IPS DF 19.7 (cell line): ENCODE measurements at places on chromosomes 2 and 18.

DNA sequence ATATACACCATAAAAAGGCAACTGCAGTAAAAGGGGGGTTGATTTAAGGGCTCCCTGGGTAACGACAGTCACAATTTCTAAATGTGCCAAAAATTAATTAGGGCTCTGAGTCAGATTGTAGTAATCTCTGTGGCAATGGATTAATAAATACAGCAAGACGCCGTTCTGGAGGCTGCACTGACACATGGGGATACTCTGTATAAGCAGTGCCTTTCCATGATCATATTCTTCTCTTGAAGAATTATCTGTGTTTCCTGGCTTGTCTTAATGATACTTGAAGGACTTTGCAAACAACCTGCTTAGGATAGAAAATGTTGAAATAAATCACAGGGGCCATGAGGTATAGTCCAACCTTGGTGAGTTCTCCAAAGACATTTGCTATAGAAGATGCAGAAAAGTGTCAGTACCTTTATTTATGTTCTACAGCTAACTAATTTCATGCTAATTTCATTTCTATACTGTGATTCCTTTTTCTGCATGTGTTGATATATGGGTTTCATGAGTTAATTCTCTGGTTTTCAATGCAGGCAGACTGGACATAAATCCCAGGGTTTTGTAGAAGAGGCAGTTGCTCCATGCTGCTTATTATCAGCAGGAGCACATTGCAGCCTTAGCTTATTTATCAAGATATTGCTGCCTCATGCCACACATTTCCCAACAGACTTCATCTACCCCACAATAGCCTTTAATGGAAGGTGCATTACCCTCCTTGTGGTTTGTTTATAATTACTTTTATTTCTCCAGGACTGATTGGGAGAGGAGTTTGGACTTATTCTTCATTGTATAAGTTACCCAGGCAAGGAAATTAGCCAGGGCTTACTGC is 54.8 kb downstream of the HNMT start:
- no peak for DNase-seq

GRCh38 chr2:127606625-127607398 is 39.1 kb upstream of the GPR17 start:
- no peak for DNase-seq

DNA sequence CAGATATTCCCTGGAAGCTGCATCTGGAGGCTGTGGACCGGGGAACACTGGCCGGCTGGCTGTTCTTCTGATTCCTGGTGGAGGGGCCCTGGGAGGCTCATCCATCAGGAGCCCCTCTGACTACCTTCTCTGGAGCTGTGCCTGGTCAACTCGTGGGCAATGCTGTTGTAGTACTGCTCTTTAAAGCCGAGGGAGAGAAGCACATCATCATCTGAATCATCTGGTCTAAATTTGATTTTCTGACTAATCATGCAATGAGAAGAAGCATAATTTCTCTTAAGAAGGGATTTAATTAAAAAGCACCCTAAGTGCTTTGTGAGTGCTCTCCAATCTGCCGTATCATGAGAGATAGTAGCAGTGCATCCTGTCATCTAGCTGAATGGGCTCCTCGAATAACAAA is 229.5 kb downstream of the FHOD3 start:
- DNase-seq: no peak

GRCh38 chr18:33761363-33761762 is 183.3 kb downstream of the ASXL3 start:
- no peak for DNase-seq

DNA sequence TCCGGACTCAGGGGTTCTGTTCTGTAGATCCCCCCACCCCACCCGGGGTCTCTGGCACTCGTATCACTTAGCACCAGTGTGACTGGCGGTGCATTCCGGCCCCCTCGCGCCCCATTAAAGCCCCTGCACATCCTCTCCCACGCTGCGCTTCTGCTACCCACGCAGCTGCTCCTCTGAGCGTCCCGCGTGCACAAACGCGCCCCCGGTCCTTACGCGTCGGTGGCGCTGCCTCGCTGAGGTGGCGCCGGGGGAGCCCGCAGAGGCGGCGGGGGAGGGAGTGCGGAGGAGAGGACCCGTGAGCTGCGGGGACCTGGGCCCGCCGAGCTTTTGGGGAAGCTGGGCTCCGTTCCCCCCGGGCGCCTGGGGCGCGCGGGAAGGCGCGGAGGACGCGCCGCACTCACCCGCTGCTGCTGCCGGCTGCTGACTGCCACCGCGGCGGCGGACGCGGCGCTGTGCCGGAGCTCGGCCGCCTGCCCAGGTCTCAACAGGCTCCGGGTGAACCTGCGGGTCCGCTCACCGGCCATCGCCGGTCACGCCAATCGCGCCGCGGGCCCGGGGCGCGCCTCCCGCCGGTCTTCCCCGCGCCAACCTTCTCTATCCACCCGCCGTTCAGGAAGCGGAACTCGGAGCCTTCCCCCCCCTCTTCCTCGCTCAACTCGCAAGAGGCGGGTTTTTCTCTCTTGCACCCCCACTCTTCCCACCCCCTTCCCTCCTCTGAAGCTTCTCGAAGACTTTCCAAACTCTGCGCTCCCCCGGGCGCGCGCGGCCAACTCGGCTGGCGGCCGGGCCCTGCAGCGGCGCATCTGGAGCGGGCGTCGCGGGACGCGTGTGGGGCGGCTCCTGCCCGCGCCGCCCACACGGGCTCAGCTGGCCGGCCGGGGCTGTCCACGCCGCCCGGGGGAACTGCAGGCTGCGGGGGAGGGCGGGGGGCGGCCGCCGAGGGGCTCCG is at the start of gene DOCK10:
Gene DOCK10 (minus strand): TSS at position 618 of the 949 bp plus-strand sequence. CDS start 94 bp downstream, at position 524.
- DNase-seq: no peak

GRCh38 chr2:172921532-172922236 is 154.0 kb upstream of the MAP3K20 start:
- no peak for DNase-seq

GRCh38 chr2:148578493-148578884 is 66.1 kb upstream of the EPC2 start:
- no peak for DNase-seq

- DNase-seq: no peak
These were observed 84.6 kb downstream of the COLEC12 start for GRCh38 chr18:415617-416612.

DNA sequence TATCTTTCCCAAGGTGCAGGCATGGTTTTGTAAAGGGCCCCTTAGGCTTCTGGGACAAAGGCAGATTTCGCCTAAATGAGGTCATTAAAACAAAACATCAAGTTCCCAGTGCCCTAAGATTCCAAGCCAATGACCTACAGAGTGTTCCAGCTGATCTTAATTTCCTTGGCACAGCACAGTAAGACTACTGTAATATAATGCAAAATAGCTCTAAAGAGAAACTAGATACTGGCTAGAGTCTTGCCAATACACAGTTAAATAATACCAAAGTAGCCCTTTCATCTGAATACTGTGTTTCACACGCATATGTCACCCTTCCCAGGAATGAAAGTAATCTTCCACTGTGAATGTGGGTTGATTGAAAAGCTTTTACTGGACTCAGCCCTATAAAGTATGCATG is 14.7 kb downstream of the GRB14 start:
- no peak for DNase-seq

DNA sequence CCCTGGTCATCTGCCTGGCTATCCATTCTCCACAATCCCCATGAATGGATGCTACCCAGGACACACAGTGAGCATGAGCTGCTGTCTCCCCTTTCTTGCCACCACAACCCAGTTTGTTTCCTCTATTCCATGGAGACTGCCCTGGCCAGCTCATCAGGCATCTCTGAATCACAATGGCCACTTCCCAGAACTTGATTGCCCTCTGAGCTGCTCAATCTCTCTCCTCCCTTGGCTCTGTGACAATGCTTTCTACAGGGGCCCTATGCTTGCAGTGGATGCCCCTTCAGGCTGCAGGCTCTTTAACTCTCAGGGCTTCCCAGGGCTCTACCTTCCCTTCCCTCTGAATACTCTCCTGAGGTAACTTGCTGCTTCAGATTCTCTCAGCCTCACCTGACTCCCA is 14.4 kb upstream of the SLC4A5 start:
- DNase-seq: no peak

DNA sequence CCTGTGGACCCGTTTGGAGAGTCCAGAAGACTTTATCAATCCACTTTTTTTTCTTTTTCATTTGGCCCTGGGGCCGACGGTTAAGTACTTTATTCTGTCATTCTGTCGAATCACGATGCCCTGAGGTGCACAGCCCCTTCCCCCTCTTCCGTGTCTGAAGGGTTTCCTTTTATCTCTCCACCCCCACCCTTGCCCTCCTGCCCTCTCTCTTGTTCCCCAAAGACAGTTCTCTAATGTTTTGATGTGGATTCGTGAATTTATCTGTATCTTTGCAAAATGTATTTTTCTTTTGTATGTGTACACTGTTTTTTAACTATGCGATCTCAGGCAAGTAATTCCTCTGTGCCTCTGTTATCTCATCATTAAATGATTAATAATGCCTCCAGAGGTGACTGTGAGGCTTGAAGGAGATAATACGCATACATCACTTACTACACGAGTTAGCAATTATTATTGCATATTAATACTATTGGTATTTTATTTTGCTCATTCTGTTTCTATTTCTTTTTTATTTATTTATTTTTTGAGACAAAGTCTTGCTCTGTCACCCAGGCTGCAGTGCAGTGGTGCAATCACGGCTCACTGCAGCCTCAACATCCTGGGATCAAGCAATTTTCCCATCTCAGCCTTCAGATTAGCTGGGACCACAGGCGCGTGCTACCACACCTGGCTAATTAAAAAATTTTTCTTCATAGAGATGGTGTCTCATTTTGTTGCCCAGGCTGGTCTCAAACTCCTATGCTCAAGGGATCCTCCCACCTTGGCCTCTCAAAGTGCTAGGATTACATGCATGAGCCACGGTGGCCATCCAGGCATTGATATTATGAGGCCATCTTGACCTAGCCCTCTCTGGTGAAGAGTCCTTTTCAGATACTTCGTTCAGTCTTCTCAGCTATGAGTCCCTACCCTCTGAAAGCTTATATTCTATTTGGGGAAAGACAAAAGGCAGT is 1.4 kb upstream of the CASP8 start:
- DNase-seq: no peak

DNA sequence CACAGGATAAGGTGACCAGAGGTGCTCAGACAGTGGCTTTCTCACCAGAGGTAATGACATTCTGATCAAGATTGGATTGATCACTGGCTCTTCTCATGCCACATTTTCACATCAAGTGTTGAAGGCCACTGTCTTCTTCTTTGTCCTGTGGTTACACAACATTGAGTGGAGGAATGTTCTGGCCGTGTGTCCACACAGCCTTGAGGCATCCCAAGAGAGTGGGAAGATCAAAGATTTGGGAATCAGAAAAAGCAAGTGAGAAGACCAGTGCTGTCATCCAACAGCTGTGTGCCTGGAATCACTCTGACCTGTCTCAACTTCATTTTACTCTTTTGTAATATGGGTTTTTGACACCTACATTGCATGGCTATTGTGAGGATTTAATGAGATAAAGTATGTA is 67.4 kb downstream of the IL1R2 start:
- DNase-seq: no peak

GRCh38 chr2:88199912-88200682 is 30.0 kb downstream of the THNSL2 start:
- no peak for DNase-seq

DNA sequence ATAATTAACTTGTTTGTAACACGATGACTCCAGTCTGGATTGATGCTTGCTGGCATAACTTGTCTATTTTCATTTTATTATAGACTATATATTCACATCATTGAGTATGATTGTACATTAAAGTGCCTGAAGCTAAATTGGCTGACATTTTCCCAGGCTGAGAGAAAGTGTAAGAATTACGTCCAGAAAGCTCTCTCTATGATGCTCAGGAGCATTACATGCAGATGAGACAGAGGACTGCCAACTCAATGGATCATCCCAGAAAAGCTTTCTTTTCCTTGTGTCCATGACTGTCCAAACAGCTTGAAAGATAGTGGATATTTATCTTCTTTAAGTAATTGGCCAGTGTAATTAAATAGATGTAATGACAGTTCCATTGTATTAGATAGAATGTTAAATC is 1372.2 kb upstream of the TMEFF2 start:
- no peak for DNase-seq

DNA sequence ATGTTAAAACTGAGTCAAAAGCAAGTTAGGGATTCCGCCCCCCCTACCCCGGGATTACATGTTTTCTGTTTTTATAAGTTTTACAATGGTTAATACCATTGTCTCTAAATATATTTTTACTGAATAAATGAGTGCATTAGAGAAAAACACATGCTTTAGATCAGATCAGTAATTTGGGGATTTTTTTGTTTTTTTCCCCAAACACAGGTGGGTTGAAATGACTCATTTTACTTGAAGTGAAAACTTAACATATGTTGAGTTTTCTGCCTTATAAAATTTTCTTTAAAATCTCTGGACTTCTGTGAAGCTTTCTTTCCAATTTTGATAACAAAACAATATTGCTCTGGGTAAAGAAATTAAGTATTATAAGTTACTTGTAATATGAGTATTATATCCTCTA is 114.4 kb downstream of the AGPS start:
- DNase-seq: no peak

GRCh38 chr2:45723857-45724256 is 72.4 kb downstream of the PRKCE start:
- DNase-seq: no peak

- DNase-seq: no peak
These were observed 270.5 kb upstream of the NCKAP5 start for GRCh38 chr2:133838642-133839365.

DNA sequence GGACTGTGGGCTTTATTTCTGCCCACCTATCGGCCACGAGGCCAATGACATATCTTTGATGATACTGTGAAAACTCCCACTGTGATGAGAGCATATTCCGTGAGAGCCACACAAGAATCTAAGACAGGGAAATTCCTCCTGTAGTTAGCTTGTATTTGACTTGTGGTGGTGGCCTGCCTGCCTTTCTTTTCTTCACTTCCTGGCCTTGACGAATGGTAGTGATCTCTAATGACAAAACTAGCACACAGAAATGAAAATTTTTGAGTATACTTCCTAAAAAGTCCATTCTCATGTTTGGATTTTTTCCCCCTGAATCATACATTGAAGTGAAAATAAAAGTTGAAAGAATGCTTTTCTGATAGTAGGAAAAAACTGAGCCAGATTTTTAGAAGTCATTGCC is 94.4 kb downstream of the MGAT5 start:
- no peak for DNase-seq

DNA sequence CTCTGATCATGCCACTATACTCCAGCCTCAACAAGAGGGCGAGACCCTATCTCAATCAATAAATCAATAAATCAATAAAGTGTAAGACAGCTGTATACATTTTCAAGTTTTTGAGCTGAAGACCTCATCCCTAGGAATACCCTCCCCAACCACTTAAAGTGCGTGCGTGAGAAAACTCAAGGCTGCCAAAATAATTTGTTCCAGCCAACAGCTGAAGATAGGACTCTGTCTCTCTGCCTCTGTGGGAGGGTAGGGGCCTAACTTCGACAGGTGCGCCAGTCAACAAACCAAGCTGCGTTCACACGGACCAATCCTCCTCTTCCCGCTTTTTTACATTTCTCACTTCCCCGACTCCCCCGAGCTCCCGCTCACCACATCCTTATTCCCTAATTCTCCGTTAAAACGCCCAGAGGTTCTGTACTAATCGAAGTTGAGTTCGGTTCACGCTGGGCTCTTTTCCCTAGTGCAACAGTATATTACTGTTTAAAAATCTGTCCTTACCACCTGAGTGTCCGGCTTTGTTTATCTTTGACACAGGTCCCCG is 618 bp downstream of the POLR2D start:
- peak; percentile 17 for DNase-seq

GRCh38 chr2:23506531-23507266 is 121.7 kb downstream of the KLHL29 start:
- DNase-seq: no peak

- DNase-seq: no peak
These were observed 21.5 kb downstream of the KCTD1 start for GRCh38 chr18:26526966-26527234.
